ENCODE measurements at places on chromosomes 4 and X.

DNA sequence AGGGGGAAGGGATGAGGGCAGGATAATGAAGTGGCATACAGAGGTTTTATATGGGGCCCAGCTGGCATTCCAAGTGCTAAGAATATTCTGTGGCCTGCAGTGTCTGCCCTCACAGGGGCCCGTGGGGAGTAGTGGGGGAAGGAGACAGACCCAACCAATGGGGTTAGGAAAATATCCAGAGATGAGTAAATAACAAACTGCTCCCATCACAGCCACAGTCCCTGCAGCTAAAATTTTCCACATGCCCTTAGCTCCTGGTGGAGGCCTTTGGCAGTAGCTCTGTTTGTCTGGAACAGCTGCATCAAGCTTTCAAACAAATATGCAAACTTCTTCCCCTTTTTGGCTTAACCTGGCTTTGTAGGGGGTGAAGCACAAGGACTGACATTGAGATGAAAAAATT lies 3.1 kb downstream of the SRPX2 start:
- DNase-seq = no peak

DNA sequence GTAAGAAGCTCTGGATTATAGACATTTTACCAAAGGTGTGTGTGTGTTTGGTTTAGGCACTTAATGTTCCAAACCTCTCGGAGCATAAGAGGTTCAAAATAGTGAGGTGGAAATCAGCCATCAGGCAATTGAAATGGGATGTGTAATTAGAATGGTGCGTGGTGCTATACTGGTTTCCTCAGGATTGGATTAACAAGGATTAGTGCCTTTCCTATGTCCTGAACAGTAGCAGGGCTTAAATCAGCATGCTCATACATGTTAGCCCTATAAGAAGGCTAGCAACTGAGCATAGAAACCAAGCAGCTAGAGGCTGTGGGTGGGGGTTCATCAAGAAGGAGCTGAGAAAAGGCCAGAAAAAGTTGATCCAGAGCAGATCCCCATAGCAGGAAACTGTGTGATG lies 256.8 kb upstream of the CXXC4 start:
- no peak for DNase-seq

DNA sequence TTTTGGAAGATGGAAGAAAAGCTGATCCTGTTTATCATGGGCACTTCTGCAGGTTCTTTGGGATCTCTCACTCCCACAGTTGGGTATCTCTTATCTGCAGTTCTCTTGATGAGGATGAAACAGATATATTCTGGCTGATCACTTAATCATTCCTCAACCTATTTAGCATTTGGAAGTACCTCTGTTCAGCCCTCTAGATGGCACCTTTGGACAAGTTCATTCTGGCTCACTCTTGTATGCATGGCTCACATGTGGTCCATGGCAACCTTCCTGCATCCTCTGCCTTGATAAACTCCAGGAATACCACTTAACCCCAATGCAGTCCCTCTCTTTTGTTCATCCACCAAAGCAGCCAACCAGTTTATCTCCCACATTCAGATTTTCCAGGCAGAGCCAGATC lies 74.2 kb downstream of the SMARCA5 start:
- no peak for DNase-seq

- DNase-seq = no peak
Observed at GRCh38 chrX:88604433-88605221, 142.4 kb upstream of the CPXCR1 start.

- no peak for DNase-seq
Observed at GRCh38 chrX:21873063-21873775, 17.4 kb downstream of the YY2 start.

DNA sequence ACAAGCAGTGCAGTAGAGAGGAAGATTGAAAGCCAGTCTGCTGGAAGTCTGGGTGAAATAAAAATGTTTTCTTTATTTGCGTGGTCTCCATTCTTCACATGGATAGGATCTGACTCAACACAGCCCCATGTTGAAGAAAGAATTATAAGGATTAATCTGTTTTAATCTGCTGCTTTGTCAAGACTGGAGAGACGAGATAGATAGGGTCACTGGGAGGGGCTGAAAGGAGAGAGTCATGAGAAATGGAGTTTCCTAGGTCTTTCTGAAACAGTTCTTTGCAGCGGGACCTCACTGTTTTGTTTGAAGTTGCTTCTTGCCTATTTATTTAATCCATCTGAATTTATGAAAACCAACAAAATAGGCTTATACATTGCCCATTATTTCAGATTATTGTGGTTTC lies 32.4 kb upstream of the RHOH start:
- DNase-seq = no peak

DNA sequence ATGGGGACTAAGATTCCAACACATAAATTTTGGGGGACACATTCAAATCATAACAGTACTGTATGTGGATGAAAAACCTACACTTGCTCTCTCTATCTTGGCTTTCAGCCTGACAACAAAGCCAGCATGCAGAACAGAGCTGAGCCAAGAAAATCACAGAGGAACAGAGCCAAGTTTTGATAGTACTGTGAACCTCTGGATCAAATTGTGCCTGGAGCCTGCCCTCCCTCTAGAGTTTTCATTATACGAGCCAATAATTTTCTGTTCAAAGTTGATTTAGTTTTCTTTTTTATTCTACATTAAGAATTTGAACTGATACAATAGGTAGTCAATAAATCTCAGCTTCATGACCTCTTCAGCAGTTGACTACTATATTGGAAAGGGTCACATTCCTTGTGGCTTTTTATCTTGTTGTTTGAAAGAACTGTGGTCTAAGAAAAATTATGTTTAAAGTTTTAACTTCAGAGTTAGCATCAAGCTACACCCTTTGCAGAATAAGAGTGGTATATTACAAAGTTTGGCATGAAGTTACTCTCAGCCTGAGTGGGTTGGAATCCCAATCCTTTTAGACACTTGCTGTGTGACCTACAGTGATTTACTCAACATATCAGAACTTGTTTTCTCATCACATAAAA lies 31.1 kb downstream of the GRID2 start:
- no peak for DNase-seq

GRCh38 chrX:10189317-10190268 lies 32.8 kb downstream of the CLCN4 start:
- DNase-seq = peak; percentile 58

GRCh38 chr4:156594624-156595023 lies 377.0 kb downstream of the PDGFC start:
- DNase-seq = no peak

GRCh38 chr4:184147858-184148737 lies 69.6 kb downstream of the ENPP6 start:
- DNase-seq = no peak

- DNase-seq = no peak
Observed at GRCh38 chrX:139811942-139812629, 104.1 kb upstream of the MCF2 start.

GRCh38 chr4:1783970-1784369 lies 9.1 kb upstream of the FGFR3 start:
- no peak for DNase-seq

- DNase-seq = no peak
Observed at GRCh38 chrX:97700547-97700946, 816.8 kb downstream of the RPA4 start.

GRCh38 chr4:15378062-15378461 lies 49.8 kb upstream of the C1QTNF7 start:
- DNase-seq = no peak

GRCh38 chrX:69019073-69019890 lies 146.0 kb downstream of the PJA1 start:
- no peak for DNase-seq

GRCh38 chrX:538311-538710 lies 92.3 kb upstream of the SHOX start:
- DNase-seq = no peak

All from stimulated activated CD8-positive, alpha-beta memory T cell treated with anti-CD3 and anti-CD28 coated beads, Interleukin-4, amount 100 ng/mL, for 1 hour (primary cell).